Caudate nucleus (tissue), 63 donors: ENCODE measurements at places on chromosomes 12 and 14.

DNA sequence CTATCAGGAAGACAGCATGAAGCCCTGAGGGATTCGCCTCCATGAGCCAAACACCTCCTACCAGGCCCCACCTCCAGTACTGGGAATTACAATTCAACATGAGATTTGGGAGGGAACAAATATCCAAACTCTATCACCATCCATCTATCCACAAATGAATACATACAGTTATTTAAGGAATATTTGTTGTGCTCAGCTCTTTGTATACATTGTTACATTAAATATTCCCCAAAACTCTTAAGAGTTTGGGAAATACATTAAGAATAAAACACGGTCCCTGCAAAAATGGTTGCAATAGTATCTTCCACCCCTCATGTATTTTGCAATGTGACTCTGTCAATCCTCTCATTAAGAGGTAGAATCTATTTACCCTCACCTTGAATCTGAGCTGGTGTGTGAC, 109.8 kb upstream of the PLXNC1 start:
- DNase-seq: no peak

DNA sequence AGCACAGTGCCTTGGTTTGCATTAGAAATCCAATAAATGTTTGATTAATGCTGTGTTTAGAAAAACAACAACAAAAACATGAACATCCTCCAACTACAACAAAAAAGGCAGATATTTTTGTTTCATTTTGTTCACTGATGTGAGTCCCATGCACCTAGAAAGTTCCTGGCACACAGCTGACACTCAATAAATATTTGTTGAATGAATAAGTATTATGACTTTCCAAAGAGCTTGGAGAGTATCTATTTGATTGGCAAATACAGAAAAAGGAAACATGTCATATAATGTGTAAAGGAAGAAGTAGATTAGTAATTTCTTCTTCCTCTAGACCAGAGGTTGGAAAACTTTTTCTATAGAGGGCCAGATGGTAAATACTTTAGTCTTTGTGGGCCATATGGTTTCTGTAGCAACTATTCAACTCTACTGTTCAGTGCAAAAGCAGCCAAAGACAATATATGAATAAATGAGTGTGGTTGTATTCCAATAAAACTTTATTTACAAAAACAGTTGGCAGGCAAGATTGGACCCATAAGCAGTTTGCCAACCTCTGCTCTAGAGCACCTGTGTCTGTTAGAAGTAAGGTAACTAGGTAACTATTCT, 312.3 kb upstream of the DIO2 start:
- no peak for DNase-seq

GRCh38 chr12:78388461-78388860, 476.1 kb upstream of the SYT1 start:
- DNase-seq: no peak

DNA sequence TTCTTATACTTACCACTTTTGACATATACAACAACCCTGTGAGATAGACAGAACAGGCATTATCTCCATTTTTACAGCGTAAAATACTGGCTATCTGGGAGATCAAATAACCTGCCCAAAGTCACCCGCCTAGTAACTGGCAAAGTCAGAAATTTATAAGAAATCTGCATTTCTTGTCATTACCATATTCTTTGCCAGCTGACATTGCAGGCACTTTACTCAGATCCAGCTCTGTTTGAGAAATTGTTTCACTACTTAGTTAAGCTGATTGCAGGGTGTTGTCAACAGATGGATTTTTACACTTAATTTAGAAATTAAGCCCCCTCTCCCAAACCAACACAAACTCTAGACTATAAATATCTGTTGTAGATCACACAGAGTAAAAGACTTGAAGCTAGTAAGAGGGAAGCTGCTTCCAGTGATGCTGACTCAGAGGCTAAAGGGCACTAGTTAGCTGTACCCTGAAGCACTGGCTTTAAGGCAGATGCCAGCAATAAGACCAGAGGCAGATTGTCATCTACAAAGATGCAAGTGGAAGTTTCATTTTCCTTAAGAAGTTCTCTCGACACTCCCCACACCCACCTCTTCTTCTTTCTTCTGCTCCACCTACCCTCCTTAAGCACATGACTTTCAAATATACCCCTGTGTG, 153.1 kb downstream of the ANO6 start:
- DNase-seq: no peak

DNA sequence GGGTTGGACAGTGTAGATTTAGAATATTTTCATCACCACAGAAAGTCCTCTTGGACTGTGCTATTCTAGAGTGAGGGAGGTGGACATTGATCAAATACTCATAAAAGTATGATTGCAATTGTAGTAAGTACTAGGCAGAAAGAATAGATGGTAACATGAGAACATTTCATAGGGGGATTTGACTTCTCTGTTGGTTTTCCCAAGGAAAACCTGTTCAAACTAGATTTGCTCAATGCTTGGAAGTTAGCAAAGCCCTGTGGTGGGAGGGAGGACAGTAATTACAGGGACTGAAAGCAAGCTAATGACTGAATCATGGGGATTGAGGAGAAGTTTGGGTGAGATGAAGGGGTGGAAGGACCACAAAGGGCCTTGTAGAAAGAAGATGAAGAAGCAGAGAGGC, 24.4 kb upstream of the EID3 start:
- DNase-seq: no peak

DNA sequence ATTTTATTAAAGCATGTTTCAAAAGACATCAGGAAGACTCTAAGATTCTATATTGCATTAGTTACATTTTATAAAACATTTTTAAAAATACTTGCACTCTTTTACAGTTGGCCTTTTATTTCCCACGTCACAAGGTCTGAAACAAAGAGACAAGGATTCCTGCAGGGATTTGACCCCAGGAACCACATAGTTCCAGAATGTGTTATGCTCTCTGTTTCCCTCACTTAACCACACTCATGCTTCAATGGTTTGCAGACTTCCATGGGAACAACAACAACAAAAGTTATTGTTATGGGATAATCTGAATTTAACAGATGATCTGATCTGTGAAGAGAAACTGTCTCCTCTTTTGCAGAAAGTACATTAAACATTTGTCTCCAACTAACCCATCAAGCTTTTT, 104.3 kb upstream of the PPFIA2 start:
- DNase-seq: no peak

DNA sequence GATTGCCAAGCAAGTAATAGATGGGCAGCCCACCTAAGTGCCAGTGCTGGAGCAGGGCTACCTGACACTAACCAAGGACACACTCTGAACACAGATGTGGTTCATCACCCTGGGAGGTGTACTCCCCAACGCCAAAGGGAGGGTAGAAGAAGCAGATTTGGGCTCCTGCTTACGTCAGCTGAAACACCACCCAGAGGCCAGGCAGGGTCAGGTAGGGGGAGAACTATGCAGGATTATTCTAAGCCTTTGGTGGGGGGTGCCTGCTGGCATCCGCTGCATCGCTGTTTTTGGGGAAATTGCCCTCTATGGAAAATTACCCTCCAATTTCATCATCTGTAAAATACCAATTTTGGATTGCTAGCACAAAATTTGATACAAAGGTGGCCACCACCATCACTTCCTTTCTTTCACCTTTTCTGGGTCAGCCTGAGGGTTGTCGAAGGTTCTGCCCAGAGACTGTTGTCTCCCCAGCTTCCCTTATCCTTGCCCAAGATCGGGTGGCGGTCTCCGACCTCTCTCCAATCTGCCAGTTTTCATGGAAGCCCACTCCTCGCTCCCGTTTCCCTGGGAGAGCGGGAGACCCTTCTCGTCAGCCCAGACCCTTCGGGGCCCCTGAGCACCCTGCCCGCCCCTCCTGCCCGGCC, 535 bp downstream of the BIN2 start:
- DNase-seq: no peak
